ENCODE measurements at places on chromosomes 4 and X.
A peak's percentile ranks its signal among the peaks of the same experiment; 100 is the strongest.

GRCh38 chr4:26263165-26263564, 57.6 kb upstream of the RBPJ start:
- DNase-seq: no peak

DNA sequence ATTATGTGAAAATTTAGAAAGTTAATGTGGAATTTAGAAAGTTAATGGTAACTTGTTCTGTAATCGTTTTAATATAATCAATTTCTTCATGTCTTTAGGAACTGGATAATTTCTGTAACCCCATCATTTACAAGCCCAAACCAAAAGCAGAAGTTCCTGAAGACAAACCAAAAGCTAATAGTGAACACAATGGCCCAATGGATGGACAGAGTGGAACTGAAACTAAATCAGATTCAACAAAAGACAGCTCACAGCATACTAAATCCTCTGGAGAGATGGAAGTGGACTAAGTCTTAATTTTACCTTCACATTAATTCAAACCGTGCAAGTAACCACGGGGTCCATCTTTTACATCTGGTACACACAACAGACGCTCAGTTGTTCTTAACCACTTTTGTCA, 48.1 kb upstream of the PLK4 start:
- DNase-seq: no peak

- DNase-seq: no peak
These were observed 34.5 kb downstream of the NIPAL1 start for GRCh38 chr4:48051078-48051477.

DNA sequence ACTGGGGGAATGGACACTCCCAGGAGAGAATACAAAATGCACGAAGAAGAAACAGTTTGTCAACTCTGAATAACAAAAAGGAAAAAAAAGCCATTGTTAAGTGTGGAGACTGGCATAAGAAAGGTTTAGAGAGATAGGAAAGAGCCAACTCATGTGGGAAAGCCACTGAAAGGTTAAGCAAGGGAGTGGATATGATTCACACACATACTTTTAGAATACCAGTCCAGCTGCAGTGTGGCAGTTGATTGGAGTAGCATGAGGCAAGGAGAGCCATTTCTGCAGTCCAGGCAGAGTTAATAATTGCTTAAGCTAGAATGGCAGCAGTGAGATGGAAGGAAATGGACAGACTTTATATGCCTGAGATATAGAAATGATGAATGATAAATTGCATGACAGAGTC, 36.9 kb upstream of the ADAD1 start:
- DNase-seq: no peak

- DNase-seq: no peak
These were observed 6.4 kb upstream of the RHOH start for GRCh38 chr4:40190465-40190864.

DNA sequence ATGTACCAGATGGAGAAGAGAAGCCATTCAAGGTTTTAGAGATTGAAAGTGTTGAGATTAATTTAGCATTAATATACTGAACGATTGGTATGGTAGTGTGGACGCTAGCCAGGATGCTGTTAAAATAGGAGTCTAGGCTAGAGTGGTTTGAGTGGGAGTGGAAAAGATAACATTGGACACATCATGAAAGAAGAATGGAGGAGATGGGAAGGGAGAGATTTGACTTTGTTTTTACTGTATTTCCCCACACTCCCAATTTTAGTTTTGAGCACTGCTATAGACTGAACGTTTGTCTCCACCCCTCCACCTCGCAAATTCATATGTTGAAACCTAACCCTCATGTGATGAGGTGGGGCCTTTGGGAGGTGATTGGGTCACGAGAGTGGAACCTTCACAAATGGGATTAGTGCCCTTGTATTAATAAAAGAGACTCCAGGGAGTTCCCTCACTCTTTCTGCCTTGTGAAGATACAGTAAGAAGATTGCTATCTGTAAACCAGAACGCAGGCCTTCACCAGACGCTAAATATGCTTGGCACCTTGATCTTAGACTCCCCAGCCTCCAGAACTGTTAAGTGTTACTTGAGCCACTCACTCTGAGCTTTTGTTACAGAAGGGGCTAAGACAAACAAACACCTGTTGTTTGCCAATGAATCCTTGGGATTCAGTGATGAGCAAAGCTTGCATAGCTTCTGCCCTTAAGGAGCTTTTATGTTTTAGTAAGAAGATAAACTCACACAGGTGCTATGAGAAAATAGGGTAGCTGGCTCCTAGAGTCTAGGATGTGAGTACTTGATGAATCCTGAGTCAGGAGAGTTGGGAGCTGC, 25.8 kb downstream of the USP9X start:
- no peak for DNase-seq

- DNase-seq: no peak
These were observed 25.6 kb upstream of the MTM1 start for GRCh38 chrX:150542846-150543229.

- DNase-seq: no peak
These were observed 9.9 kb upstream of the PI4K2B start for GRCh38 chr4:25223802-25224375.

DNA sequence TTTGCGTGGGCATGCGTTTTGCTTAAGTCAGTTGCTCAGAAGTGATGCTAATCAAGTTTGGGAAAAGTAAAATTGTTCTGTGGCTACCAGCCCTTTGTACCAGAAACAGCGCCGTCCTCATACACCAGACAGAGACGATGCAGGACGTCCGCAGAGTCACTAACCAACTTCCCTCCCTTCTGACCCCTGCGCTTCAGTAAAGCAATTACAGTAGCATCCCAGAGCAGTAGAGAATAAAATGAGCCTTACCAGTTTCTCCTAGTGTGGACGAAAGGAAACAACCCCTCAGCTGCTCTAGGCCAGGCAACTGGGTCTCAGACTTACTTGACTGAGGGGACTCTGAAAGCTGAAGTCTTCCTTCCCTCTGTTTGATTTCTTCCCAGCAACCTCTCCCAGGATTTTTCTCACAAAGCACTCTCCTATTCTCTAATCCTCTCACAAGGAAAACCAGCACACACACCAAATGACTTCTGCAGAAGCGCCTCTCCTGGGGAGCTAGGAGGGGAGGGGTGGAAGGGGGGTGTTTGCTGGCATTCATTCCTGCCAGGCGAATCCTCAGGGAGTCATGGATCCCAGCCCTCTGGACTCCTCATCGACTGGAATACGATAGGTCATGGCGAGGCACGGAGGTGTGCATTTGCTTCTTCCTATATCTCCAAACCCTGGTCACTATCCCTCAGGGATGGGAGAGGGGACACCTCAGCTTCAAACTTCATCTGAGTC, 56.0 kb upstream of the MID1 start:
- DNase-seq: no peak

DNA sequence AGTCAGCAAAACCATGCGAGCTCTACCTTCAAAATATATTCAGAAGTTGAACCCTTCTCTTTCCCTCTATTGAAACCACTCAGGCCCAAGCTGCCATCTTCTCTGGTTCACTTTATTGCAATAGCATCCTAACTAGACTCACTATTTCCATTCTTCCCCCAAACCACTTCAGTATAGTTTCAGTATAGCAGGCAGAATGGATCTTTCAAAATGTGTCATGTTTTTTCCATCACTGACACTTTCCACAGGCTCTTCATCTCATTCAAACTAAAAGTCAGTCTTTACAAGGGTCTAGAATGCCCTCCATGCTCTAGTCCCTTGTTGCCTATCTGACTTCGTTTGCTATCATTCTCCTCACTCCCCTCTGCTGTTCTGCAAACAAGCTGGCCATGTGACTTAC, 274.4 kb downstream of the IDS start:
- peak; percentile 2 for DNase-seq

DNA sequence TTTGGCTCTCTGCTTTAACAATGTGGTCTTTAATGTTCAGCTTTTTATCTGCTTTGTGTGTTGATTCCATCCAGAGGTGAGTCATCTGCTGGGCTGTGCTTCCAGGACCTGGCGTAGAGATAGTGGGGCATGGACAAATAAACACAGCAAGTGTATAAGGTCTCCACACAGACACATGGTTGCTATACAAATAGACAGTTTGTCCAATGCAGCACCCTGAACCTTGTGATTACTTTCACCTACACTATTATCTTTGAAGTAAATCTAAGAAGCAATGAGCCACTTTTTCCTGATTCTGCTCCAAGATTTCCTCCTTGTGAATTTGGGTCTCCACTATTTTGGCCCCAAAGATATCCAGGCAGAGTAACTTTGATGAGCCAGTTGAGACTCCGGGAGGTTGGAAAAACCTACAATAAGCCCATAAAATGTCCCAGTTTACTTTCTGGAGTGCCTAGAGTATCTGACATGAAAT, 12.1 kb downstream of the PPARGC1A start:
- DNase-seq: no peak

DNA sequence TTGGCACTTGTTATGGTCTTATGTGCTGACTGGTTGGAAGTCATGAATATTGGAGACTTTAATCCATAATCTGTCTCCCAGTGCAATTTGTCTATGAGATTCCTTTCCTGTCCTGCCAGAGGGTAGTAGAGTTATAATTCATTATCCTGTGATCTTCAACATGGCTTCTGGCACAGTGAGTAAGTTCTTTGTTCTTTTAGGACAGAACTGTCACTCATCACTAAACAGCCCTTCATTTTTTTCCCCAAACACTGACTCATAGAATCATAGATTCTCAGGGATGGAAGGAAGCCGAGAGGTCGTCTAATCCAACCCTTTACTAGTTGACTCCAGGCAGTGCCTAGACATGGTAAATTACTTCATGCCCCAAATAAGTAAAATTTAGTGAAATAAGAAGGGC, 78.4 kb downstream of the LUZP4 start:
- no peak for DNase-seq

- peak; percentile 39 for DNase-seq
These were observed 9.9 kb upstream of the AKAP14 start for GRCh38 chrX:119885554-119886428.

DNA sequence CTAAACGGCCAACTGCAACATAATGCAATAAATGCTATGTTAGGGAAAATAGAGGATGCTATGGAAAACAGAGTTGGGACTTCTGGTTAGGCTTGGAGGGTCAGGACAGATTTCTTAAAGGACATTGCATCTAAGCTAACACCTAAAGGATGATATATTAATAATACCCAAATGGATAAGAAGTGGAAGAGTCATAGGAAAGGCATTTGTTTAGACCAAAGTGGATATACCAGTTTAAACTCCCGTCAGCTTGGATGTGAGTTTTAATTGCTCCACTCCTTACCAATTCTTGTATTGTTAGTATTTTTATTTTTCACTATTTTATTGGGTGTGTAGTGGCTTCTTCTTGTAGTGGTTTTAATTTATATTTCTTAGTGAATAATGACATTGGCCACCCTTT, 93.9 kb downstream of the PTPN13 start:
- no peak for DNase-seq

- no peak for DNase-seq
These were observed 577.4 kb upstream of the FTHL17 start for GRCh38 chrX:31649201-31649600.

GRCh38 chrX:42930071-42930470, 152.1 kb upstream of the PPP1R2C start:
- no peak for DNase-seq

DNA sequence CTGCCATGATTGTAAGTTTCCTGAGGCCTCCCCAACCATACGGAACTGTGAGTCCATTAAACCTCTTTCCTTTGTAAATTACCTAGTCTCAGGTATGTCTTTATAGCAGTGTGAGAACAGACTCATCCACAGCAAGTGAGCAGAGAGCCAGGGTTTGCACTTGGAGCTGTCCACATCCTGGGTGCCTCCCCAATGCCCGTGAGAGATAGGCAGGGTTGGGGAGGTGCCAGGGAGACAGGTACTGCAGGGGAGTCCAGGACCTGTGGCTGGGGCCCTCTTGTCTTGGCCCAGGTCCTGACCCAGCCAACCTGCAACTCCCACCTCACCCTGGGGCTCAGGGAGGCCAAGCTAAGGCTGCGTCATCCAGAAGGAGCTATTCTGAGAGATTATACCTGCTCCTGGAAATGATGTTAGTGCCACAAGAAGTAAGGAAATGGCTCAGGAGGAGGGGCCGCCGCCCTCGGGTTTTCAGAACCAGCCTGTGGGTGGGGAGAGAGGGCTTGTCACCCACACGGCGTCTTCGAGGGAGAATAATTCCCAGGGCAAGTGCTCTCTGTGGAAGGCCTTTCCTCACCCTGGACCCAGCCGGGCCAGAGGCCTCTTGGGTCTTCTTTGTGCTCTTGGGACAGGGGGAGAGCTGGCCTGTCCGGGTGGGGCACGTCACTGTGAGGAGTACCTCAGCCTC, 66.5 kb downstream of the ADRA2C start:
- no peak for DNase-seq

GRCh38 chr4:1682860-1683259, 1.3 kb downstream of the FAM53A start:
- no peak for DNase-seq

- no peak for DNase-seq
These were observed 7.1 kb upstream of the CXCL5 start for GRCh38 chr4:74005528-74005927.

DNA sequence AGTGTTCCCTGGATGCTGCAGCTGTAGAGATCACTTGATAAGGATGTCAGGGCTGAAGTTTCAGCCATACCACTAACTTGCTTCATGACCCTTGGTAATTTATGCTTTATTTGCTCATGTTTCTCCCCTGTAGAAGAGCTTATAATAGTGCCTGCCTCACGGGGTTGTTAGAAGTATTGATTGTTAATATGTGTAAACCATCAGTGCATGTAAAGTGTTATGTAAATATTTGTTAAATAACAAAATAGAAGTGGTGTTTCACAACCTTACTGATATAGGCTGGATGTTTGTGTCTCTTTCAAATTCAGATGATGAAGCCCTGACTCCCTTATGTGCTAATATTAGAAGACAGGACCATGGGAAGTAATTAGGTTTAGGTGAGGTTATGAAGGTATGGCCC, 1.5 kb upstream of the CXCL2 start:
- DNase-seq: no peak

GRCh38 chrX:38982370-38982769, 181.1 kb downstream of the MID1IP1 start:
- no peak for DNase-seq

GRCh38 chr4:123546573-123547060, 150.0 kb downstream of the SPRY1 start:
- DNase-seq: no peak

GRCh38 chrX:23664496-23664895, 2.8 kb upstream of the PRDX4 start:
- no peak for DNase-seq

- no peak for DNase-seq
These were observed 110.7 kb downstream of the CCSER1 start for GRCh38 chr4:90237751-90238530.

DNA sequence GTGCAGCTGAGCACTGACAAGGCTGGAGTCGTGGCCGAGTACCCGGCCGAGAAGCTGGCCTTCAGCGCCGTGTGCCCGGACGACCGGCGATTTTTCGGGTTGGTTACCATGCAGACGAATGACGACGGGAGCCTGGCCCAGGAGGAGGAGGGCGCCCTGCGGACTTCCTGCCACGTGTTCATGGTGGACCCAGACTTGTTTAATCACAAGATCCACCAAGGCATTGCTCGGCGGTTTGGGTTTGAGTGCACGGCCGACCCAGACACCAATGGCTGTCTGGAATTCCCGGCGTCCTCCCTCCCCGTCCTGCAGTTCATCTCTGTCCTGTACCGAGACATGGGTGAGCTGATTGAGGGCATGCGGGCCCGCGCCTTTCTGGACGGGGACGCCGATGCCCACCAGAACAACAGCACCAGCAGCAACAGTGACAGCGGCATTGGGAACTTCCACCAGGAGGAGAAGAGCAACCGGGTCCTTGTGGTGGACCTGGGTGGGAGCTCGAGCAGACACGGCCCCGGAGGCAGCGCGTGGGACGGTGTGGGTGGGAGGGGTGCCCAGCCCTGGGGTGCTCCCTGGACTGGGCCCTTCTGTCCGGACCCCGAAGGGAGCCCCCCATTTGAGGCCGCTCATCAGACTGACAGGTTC, 24.3 kb downstream of the RGS12 start:
- DNase-seq: no peak
